Neural progenitor cell (in vitro differentiated cells): ENCODE measurements at places on chromosomes 2 and 18. TPM values are rescaled to one million over a fixed set of nuclear protein-coding genes. Genes with fewer than 3 reads are reported as not detected.
A peak's percentile ranks its signal among the peaks of the same experiment; 100 is the strongest.

- DNase-seq, result peak; percentile 57
These were observed 37.0 kb downstream of the NABP1 start for GRCh38 chr2:191714925-191715324.

DNA sequence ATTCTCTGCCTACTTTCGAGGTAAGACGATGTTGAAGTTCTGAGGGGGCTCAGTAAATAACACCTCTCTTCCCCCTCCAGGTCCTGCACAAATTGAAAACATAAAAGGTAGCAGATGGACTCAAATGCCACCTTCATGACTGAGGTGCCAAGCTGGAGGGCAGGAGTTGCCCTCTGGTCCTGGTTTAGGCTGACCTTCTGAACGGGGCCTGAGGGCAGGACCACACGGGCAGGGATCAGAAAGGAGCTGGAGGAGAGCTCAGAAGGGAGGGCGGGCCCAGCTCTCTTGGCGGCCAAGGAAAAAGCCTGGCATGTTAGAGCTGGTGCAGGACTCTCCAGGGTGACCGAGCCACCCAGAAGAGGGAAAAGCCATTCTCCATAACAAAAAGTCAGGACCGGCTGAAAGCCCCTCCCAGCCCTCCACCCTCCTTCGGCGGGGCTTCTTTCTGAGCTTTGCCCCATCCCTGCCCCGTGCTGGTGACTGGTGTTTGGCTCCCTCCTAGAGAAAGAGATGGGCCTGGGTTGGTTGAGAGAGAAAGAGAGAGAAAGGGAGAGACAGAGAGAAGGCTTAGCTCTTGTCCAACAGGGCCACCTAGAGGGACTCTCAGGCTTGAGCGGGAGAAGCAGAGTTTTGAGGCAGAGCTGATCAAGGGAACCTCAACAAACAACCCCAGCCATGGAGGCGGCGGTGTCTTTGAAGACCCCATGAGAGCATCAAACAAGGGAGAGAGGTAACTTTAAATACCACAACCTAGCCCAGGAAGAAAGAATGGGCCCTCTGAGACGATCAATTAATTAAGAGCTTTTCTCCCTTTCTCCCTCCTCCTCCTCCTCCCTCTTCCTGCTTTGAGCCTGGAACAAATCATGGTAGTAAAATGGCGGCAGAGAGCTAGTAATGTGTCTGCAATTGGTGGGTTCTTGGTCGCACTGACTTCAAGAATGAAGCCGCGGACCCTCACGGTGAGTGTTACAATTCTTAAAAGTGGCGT, 50.8 kb downstream of the WIPF1 start:
- peak; percentile 65 for DNase-seq

GRCh38 chr2:85772019-85772745, 18.4 kb downstream of the ATOH8 start:
- peak; percentile 75 for DNase-seq

- DNase-seq, result no peak
These were observed 123.1 kb downstream of the EIPR1 start for GRCh38 chr2:3254442-3254941.

BOLL gene
- not detected in 2 replicates for total RNA-seq
